Ascending aorta (tissue), 2 donors: ENCODE measurements at places on chromosomes 6 and 20.

DNA sequence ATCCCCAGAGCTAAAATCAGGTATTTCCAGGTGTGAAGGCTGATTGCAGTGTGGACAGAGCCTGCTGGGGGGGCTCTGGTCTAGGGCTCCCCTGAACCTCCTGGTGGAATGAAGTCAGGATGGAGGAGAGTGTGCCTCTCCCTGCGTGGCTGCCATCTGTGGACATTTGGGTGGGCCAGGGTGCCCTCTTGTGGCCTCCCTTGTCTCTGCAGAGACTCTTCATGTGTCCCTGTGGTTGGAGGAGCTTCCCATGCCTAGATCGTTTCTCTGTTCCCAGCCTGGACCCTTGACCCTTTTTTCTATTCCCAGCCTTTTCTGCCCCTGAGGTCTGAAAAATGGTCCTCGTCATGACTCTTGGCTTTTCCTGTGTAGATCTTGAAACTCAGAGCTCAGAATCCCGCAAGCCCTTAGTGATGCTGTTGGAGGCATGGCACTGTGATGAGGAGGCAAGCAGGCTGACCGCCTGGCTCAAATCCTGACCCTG is 9.9 kb upstream of the PSMF1 start:
- DNase-seq = no peak

- DNase-seq = no peak
Measured at GRCh38 chr20:18831830-18832499, 18.4 kb downstream of the SCP2D1 start.

DNA sequence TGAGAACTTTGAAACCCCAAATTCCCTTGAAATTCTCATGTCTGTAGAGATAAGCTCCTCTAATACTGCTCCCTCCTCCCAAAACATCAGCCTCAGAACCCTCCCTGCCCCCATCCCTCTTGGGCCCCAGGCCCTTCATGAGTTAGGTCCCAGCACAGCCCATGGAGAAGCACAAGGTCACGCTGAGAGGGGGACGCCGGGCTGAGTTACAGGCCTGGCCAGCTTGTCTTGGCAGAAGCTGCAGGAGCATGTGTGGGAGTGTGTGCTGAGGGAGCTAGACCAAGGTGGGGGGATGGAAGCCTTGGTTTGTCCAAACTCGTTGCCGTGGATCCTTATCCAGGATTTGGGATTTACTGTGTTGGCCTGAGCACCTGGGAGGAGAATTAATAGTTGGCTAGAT is 8.5 kb upstream of the PTCRA start:
- DNase-seq = no peak

DNA sequence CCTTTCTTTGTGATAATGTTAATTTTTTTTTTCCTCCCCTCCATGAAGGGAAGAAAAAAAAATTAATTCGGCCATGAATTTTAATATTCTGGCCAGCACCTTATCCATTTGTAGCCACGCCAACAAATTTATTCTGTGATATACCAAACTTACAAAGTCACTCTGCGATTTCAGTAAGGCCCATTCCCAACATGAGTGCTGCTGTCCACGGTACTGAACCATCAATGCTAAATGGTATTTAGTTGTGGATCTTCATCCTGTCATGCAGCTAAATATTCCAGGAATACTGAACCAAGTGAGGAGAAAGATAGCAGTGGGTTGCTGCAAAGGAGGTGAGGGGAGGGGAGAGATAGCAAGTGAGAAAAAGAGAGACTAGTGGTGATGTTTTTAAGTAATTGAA is 19.5 kb upstream of the RSPH4A start:
- no peak for DNase-seq

- DNase-seq = no peak
Measured at GRCh38 chr6:10507715-10508114, 13.4 kb upstream of the GCNT2 start.

- no peak for DNase-seq
Measured at GRCh38 chr6:111743360-111743759, 129.9 kb downstream of the FYN start.

GRCh38 chr6:45892696-45893245 is 122.9 kb downstream of the CLIC5 start:
- no peak for DNase-seq

GRCh38 chr6:125165776-125166175 is 12.2 kb downstream of the TPD52L1 start:
- no peak for DNase-seq

GRCh38 chr6:77620278-77620882 is 32.5 kb upstream of the MEI4 start:
- DNase-seq = no peak

DNA sequence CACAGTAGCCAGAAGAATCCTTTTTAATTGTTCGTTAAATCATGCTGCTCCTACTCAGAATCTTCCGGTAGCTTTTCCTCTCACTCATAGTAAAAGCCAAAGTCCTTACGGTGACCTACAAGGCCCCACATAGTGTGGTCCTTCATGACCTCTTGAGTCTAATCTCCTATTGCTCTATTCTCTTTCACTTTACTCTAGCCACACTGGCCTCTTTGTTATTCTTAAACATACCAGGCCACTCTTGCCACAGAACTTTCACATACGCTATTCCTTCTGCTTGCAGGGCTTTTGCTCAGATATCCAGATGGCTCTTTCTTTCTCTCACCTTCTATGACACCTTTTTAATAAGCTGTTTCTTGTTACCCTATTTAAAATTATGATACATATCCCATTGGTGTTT is 25.7 kb downstream of the ZNF391 start:
- no peak for DNase-seq

DNA sequence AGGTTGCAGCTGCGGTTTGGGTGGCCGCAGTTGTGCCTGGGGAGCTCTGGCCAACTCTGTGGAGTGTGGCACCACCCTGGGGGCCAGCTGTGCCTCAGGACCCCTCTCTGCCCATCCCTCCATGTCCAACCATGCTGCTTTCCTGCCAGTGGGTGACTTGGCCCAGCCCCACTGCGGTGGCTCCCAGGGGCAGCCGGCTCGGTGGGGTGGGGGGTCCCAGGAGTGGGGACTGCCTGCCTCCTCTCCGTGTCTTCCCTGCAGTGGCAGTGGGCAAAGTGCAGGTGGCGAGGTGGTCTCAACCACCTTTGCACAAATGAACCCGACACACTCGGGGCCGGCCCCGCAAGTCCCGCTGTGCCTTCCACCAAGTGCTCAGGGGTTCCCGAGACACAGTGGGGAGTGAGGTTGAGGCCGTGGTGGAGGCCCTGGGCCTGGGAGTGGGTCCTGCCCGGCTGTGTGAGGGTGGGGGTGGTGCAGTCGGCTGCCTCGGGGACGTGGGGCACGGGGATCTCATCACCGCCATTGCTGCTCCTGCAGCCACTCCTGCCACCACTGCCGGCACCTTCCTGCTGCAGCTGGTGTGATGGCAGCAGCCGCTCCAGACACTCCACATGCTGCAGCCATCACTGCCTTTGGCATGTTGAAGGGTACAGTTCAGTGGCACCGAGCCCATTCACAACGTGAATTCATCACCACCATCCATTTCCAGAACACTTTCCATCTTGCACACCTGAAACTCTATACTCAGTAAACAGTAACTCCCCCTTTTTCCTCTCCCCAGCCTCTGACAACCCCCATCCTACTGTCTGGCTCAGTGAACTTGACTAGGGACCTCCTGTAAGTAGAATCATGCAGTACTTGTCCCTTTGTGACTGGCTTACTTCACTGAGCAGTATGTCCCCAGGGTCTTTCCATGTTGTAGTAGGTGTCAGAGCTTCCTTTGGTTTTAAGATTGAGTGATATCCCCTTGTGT is 10.7 kb upstream of the SLCO4A1 start:
- no peak for DNase-seq

DNA sequence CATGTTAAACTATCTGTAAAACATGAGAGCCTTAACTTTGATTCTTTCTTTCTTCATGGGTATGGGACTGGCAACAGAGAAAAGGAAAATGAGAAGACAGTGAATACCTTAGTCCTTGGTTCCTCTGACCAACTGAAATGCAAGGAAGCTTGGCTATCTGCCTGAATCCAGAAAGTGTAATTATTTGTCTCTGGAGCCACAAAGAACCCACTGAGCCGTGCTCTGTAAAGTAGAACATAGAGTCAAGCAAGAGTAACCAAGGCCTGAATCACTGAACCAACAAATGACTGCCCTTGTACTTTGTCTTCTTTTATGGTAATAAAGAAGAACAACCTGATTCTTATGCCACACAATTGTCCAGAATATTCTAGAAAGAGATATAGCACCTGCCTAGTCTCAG is 27.6 kb downstream of the PKHD1 start:
- DNase-seq = no peak

- DNase-seq = no peak
Measured at GRCh38 chr6:2492686-2493523, 247.5 kb upstream of the GMDS start.

GRCh38 chr6:4314201-4314707 is 178.9 kb upstream of the ECI2 start:
- DNase-seq = no peak

GRCh38 chr6:43929511-43929910 is 159.5 kb downstream of the VEGFA start:
- DNase-seq = no peak

- DNase-seq = no peak
Measured at GRCh38 chr6:63140692-63141318, 70.5 kb upstream of the FKBP1C start.

DNA sequence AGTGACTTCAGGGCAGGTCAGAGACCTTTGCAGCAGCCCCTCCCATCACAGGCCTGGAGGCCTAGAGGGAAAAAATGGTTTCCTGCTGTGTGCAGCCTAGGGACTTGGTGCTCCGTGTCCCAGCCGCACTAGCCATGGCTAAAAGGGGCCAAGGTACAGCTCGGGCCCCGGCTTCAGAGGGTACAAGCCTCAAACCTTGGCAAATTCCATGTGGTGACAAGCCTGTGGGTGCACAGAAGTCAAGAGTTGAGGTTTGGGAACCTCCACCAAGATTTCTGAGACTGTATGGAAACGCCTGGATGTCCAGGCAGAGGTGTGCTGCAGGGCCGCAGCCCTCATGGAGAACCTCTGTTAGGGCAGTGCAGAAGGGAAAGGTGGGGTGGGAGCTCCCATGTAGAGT is 34.0 kb downstream of the UBE3D start:
- no peak for DNase-seq

GRCh38 chr20:16209357-16209756 is 363.9 kb downstream of the KIF16B start:
- no peak for DNase-seq

DNA sequence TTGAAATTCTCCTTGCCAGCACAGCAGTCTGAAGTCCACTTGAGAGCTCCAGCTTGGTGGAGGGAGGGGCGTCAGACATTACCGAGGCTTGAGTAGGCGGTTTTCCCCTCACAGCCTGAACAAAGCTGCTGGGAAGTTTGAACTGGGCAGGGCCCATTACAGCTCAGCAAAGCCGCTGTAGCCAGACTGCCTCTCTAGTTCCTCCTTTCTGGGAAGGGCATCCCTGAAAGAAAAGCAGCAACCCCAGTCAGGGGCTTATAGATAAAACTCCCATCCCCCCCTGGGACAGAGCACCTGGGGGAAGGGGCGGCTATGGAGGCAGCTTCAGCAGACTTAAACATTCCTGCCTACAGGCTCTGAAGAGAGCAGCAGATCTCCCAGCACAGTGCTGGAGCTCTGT is 325.3 kb downstream of the GJA1 start:
- DNase-seq = no peak

GRCh38 chr6:56996401-56996800 is 41.5 kb downstream of the BEND6 start:
- DNase-seq = no peak

- no peak for DNase-seq
Measured at GRCh38 chr6:284486-284885, 7.8 kb upstream of the DUSP22 start.

- DNase-seq = no peak
Measured at GRCh38 chr6:36301085-36301658, 31.3 kb downstream of the PNPLA1 start.

GRCh38 chr6:5427586-5427985 is 166.3 kb downstream of the FARS2 start:
- no peak for DNase-seq

DNA sequence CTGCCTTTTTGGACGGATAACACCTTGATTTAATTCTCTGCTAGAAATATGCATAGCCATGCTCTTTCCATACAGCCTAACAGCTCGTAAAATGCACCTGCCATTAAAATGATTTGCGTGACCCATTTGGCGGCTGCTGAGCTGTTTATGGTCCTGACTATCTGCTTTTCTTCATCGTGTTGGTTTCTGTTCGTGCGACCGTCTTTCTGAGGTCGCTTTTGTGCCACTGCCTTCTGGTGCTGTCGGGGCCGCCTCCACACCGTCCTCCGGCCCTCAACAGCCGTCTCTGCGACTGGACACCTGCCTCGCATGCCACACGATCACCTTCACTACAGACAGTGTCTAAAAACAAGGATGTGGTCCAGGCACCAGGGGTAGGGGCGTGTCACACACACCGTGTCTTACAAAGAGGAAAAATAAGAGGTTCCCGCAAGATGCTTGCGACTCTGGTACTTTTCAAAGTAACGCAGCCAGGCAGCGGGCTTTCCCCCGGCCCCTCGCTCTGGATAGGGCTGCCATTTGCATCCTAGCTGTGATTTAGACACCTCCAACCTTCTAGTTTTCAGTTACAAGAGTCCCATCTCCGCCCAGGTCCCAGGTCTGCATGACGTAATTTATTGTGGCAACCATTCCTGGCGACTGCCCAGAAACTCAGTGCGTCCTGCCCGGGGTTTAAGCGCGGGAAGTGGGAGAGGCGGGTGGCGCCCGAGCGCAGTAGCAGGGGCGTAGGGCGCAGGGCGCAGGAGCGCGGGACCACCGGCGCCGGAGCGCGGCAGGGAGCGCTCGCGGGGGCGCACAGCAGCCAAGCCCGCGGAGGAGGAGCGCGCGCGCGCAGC is at the start of gene STMND1:
TSS of gene STMND1 (plus strand) at position 629 of the 836 bp plus-strand sequence. CDS start 208 bp downstream, outside the sequence.
- DNase-seq = no peak

GRCh38 chr6:21739838-21740237 is 146.3 kb downstream of the SOX4 start:
- DNase-seq = no peak

GRCh38 chr20:60999250-60999649 is 252.8 kb upstream of the CDH4 start:
- DNase-seq = no peak

DNA sequence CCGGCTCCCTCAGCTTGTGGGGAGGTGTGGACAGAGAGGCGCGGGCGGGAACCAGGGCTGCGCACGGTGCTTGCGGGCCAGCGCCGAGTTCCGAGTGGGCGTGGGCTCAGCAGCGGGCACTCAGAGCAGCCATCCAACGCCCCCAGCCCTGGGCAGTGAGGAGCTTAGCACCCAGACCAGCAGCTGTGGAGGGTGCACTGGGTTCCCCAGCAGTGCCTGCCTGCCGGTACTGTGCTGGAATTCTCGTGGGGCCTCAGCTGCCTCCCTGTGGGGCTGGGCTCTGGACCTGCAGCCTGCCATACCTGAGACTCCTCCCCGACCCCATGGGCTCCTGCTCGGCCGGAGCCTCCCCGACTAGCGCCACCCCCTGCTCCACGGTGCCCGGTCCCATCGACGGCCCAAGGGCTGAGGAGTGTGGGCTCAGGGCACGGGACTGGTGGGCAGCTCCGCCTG is 92.7 kb downstream of the MANEA start:
- no peak for DNase-seq

DNA sequence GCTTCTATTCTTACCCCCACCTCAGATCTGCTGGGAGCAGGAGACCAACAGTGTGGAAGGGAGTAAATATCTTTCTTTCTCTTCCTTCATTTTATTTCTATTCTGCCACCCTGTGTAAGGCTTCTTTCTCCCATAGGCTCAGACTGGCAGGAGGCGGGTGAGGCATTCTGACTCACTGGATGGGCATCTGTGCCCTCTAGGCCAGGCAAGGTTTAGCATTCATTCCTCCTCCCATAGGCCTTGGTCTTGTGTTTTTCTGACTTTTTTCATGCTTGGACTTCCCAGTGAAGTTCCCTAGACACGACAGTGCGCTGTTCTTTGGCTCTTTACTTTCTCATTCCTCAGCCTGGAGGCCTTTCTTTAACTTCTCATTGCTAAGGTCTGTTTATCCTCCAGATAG is 235.2 kb downstream of the SYNE1 start:
- no peak for DNase-seq

- no peak for DNase-seq
Measured at GRCh38 chr6:37785002-37785662, 34.4 kb upstream of the ZFAND3 start.
